Right lung (tissue), 10 donors: ENCODE measurements at places on chromosomes 5 and 9.

DNA sequence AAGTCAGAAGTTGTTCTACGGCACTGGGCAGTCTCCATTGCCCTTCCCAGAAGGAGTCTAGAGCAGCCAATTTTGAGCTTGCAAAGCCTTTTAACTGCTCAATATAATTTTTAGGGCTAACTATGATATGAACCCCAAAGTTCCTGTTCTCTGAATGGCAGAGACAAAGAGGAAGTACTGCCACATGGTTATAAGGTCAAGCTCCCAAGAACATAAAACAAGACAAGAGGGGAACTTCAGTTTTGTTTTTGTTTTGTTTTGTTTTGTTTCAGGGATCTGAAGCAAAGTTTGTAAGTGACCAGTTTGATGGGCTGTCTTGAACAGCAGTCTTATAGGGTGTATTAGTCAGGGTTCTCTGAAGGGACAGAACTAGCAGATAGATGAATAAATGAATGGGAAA, 11.9 kb upstream of the SMC2 start:
- no peak for DNase-seq

- no peak for DNase-seq
Measured at GRCh38 chr9:99085949-99086948, 18.7 kb upstream of the TGFBR1 start.

DNA sequence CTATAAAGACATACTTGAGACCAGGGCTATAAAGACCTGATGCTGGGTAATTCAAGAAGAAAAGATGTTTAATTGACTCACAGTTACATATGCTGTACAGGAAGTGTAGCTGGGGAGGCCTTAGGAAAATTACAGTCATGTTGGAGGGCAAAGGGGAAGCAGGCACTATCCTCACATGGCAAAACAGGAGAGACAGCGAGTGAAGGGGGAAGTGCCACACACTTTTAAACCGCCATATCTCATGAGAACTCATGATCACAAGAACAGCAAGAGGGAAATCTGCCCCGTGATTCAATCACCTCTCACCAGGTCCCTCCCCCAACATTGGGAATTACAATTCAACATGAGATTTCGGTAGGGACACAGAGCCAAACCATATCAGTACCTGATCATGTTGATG, 89.9 kb upstream of the ADAMTSL1 start:
- no peak for DNase-seq

- DNase-seq: no peak
Measured at GRCh38 chr9:110559869-110560268, 19.7 kb downstream of the SVEP1 start.

DNA sequence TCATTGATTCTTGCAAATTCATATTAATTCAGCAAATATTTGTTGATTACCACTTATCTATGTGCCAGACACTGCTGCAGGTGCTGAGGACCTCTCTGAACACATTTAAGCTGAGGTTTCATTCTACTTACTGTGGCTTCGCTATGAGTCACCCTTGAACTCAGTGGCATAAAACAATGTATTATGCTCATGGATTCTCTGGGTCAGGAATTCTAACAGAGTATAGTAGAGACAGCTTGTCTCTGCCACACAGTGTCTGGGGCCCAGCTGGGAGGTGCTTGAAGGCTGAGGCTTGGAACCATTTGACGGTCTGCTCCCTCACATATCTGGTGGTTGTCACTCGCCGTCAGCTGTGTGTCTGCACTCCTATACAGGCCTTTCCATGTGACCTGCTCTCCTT, 124.3 kb upstream of the NR3C1 start:
- DNase-seq: no peak

- no peak for DNase-seq
Measured at GRCh38 chr9:70856411-70856810, 265.0 kb downstream of the TRPM3 start.
